ENCODE measurements at places on chromosomes 6 and 20. TPM values are rescaled to one million over a fixed set of nuclear protein-coding genes. Genes with fewer than 3 reads are reported as not detected.

- DNase-seq, result no peak
These were observed 364 bp upstream of the SPDEF start for GRCh38 chr6:34556493-34556892.

TNXB gene
- 4.4 TPM for total RNA-seq

- peak; percentile 60 for DNase-seq
These were observed 327.8 kb downstream of the TAF4 start for GRCh38 chr20:61737812-61738443.

- DNase-seq, result no peak
These were observed 711.3 kb upstream of the GJE1 start for GRCh38 chr6:141421378-141421777.

DNA sequence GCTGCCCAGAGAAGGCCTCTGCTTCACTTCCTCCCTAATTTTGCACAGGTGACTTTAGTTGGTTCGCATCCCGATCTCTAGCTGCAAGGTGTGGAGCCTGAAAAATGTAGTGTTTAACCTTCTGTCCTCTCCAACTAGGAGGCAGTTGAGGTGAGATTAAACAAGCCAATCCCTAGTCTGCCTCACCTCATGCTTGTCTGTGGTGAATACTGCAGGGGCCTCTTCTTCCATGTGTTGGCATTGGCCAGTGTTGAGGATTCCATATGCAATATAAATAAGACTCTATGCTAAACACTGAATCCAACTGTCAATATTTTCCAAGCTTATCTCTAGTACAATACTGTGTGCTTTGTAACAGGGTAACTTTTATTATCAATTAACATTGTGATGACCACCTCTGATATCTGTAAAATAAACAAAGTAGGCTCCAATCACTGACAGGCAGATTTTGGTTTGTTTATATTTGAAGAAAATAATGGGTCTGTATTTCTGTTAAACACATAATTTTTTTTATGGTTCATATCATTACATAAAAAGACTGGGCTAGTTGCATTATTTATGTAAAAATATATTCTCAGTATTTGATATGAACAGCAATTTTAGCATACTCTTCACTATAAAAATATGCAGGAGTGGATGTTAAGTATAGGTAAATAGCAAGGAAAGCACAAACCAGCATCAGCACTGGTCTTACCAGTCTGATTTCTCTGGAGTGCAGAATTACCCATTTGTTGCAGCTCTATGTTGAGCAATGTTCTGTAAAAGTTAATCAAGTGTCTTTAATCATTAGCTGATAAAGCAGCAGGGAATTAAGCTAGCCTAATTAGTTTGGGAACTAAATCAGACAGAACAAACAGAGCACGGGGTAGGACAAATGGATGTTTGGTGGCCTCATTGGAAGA lies 74.0 kb downstream of the ANKRD6 start:
- no peak for DNase-seq

DNA sequence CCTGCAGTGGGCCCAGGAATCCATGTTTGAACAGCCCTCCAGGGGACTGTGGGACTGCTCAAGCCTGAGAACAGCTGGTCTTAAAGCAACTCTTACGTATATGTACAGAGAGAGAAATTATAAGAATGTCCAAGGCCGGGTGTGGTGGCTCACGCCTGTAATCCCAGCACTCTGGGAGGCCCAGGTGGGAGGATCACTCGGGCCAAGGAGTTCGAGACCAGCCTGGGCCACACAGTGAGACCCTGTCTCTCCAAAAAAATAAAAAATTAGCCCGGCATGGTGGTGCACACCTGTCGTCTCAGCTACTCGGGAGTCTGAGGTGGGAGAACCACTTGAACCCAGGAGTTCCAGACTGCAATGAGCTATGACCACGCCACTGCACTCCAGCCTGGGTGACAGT lies 134.0 kb downstream of the DTNBP1 start:
- no peak for DNase-seq

HS3ST5 gene
- 0.55 TPM for total RNA-seq

DNA sequence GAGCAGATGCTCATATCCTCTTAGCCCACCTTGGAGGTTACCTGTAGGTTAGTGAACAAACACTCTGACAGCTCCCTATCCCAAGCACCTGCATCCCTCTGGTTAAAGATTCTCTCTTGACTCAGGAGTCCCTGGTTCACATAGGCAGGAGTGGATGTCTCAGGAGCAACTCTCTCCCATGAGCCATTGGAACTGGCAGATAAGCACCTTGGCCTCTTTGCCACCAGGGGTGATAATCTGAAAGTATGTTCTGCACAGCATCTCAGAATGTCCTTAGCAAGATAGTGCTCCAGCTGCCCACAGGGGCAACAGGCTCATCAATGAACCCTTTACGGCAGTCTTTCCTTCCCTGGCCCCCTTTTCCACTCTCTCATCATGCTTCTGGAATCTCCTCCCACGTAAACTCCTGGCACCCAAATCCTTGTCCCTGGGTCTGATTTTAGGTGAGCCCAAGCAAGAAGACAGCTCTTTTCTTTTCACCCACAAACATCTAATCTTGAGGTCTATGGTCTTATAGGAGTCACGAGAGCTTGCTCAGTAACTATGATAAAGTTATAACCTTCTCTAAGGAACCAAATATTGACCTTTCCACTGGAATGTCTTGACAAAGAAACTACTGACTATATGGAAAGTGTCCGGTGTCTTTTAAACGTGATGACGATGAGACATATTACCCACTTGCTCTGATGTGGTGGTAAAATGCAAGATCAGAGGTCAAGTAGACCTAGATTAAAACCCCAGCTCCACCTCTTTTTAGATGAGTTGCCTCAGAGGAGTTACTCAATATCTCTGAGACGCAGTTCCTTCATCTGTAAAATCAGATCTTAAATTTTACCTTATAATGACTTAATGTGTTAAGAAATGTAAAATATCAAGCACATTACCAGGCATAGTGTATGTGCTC lies 39.8 kb upstream of the ISM1 start:
- no peak for DNase-seq

DNA sequence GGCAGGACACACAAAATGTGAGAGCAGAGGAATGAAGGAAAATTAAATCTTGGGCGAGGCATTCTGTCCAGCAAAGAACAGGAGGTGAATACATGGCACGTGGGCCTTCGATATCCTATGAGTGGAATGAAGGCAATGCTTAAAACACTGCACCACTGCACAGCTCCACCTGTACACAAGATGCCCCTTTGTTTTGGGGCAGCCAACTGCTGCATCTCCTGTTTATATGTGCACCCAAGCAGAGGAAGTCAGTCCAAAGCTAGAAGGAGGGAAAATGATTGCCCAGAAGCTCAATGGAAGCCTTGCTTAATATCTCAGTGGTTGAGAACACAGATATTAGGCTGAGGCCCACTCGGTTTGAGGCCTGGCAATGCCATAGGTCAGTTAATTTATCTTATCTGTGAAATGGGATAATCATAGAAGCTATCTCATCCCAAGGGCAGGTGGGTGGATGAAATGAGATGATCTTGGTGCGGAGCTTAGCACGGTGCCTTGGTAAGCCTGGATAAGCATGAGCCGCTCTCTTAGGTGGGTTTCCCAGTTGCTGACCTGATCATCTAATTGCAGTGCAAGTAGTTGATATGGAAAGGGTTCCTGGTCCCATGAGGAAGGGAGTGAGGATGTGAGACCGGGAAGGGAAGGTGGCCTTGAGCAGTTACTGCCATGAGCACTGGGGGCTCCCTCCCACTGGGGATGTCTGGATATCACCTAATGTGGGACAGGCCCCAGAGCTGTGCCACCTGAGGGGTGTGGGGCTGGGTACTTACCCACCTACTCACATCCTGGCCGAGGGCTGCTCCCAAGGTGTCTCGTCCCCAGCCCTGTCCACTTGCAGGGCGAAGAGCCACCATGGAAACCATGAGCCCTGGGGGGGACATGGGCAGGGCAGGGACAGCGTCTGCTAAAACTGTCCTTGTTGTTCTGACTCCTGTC lies 9.9 kb downstream of the BANF2 start:
- no peak for DNase-seq

- no peak for DNase-seq
These were observed 399.4 kb upstream of the MARCKS start for GRCh38 chr6:113457751-113458150.

OXT gene
- total RNA-seq, result 1.5 TPM

GRCh38 chr6:44116641-44117382 lies 10.4 kb downstream of the MRPL14 start:
- DNase-seq, result no peak

- no peak for DNase-seq
These were observed 7.7 kb upstream of the MYB start for GRCh38 chr6:135173242-135173988.

TP53TG5 gene
- total RNA-seq, result not detected

- DNase-seq, result no peak
These were observed 16.6 kb upstream of the SCUBE3 start for GRCh38 chr6:35197196-35197595.

DNA sequence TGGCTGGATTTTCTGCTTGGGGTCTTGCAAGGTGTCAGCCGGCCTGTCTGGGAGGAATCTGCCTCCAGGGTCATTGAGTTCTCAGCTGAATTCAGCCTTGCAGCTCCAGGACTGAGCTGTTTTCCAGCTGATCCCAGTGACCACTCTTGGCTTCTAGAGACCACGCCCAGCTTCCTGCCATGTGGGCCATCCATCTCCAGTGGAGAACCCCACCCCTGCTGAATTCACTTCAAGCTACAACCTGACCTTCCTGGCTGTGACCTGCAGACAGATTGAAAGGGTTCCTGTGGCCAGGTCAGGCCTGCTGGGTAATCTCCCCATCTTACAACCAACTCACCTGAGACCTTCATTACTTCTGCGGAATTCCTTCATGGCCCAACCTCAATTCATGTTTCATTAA lies 26.5 kb upstream of the SYNDIG1 start:
- no peak for DNase-seq

PSMB8 gene
- 4.6 TPM for total RNA-seq

CCN5 gene
- not detected for total RNA-seq

DNA sequence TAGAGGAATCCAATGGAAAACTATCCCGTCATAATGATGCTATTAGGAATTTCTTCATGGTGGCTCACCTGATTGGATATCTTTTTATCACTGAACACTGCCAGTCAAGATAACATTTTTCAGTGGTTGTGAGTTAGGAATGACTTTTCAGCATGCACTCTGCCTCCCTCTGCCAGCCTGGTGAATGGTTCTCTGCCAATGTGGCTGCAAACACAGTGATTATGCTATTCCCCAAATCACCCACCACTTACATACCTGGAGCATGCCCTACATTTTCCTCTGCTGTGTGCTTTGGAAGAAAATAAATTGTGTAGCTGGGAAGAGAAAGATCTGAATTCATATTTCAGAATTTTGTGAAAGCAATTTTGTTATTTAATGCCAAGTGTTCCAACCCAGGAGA lies 102.6 kb upstream of the LAMP5 start:
- no peak for DNase-seq

GRCh38 chr20:8089668-8090067 lies 42.4 kb upstream of the PLCB1 start:
- no peak for DNase-seq

NKX2-4 gene
- total RNA-seq, result not detected

DNA sequence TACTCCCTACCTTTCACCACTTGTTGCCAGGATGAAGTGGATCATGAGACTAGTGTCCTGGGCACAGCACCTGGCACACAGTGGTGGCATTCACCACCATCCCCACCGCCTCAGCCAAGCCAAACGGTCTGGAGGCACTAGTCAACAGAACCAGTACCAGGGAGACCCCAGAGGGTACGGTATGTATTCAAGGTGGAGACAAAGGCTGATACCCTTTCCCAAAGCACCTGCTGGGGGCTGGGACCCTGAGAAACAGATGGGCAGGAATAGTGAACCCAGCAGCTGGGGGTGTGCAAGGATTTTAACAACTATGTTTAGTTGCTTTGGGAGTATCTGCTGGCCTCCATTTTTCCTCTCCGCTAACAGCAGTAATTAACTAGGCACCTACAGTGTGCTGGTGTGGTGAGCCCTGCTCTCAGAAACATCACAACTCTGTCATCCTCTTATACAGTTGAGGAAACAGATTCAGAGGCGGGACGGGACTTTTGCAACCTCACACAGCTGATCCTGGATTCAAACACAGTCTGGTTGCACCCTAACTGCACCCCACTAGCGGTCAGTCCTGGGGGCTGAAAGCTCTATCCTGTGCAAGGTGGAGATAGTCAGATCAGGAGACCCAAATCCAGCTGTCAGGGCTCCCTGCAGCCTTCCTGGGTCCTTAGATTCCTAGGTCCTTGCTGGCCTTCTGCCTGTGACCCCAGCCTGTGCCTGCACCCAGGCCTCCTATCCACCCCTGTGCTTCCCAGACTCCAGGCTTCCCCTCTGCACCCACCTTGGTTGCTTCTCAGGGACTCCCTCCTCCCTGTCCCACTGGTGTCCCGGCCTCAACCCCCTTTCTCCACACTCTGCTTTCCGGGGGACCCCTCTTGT lies 1.2 kb downstream of the SNTA1 start:
- peak; percentile 31 for DNase-seq

GRCh38 chr20:63233061-63233344 lies 2.7 kb upstream of the BIRC7 start:
- no peak for DNase-seq

Measured in H7 (cell line).